Hepatic stellate cell (primary cell): ENCODE measurements at places on chromosomes 7 and 10.

DNA sequence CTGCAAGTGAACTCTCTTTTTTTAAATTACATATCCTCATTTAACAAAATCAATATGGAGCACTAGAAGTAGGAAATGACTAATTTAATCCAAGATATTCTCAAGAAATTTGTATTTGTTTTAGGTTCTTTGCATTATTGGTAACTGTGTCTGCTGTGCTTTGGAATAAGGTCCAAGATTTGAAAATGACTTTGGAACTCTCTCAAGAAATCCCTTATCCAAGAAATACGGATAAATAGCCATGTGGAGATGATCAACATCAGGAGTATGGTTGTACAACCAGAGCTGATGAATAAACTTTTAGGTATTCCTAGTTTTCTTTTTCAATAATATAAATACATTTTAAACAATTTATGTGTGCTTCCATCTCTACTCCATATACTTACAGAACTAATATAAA lies 279.9 kb upstream of the SEMA3C start:
- DNase-seq: no peak

DNA sequence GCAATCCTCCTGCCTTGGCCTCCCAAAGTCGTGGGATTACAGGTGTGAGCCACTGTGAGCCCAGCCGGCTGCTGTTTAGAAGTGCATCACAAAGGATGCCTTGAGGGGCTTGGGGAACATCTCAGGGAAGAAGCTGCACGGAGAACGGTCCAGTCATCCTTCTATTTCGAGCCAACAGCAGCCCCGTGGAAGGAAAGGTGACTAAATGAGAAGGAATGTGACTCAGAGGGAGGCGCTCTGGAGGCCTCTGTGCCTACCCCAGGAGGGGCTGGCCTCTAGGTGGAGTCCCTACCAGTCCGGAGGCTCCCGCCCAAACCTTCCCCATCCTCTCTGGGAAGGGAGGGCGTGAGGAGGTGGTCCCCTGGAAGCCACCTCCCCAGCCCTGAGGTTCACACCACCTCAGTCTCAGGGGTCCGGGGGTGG lies 76.2 kb downstream of the CTBP2 start:
- DNase-seq: peak; percentile 97

DNA sequence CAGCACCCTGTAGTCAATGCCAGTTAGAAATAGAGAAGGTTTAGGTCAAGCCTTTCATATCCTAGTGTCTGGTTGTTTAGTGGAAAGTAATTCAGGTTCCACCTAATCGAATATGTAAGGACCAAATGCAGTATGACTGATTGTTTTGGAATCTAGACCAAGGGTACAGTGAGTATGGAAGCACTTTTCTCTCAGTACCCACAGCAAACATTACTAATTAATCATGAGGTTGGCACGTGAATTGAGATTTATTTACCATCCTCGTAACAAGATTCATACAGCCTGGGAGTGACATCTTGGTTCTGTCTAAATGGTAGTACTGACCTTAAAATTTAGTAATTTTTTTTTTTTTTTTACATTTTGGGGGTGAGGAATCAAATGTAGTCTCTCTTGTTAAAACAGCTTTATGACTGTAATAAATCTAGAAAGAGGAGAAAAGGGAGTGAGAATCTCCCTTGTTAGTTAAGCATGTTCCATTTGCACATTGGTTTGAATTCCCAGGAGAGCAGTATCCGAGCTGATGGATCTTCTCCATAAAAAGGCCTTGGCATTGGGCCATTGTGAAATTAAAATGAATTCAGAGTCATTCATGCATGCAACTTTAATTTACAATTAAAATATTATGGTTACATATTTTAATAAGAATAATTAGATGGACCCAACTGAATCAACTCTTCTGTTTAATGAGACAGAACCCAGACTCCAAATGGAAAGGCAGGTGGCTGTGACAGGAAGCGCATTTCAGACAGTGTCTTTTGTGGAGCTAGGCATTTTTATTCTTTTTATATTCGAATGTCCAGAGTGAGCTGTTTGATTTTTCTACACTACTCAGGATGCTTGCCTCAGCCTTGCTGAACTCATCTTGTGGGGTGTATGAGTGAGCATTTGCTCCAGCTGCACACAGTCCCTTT lies 57.6 kb downstream of the SNX10 start:
- DNase-seq: no peak

- no peak for DNase-seq
These were observed 190.8 kb upstream of the TMEM196 start for GRCh38 chr7:19964246-19964645.

DNA sequence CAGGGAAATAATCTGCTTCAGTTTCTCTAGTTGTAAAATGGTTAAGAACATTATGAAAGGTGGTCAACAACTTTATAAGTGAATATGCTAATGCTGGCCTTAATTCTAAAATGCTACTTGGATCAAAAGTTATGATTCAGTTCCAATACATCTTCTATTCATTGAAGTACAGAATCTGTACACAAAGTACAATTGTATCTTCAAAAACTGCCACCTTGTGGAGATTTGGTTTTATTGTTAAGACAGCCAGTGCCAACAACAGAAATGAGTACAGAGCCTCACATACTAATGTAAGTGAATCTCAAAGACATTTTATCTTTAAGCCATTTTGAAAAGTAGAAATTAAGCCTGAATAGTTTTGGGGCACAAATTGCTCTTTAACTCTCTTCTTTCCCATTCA lies 194.0 kb downstream of the CFTR start:
- DNase-seq: peak; percentile 12

DNA sequence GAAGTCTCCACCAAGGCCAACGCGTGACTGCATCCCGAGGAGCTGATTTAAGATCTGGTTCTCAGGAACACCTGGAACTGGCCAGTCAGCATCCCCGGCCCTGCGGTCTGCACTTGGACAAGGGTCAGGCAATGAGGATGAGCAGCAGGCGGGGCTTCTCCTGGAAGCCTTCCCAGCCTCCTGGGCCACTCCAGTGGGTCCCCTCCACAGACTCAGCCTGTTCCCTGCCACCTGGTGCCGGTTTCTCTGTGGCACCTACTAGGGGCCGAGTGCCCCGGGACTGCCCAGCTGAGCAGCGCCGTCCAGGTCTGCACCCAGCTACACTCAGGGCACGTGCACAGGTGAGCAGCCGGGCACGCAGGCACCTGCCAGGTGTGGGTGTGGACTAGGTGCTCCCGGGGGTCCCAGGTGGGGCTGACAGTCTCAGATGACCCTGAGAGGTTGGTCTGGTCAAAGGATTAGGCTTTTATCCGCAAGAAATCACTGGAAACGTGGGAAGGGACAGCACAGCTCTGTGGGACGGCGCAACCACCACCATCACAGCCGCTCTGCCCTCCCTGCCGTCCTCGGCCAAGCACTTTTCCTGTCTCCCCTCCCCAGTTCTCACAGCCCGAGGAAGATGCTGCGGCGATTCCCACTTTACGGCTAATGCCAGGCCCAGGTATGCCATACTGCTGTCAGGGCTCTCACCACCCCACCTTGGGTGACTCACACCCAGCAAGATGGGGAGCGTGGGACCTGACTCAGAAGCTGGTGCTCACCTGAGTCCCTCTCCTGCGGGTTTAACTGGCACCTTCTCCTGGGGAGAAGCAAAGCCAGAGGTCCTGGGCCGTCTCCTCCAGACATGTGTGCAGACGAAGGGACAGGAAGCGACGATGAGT lies 166.0 kb downstream of the RNF216 start:
- no peak for DNase-seq

DNA sequence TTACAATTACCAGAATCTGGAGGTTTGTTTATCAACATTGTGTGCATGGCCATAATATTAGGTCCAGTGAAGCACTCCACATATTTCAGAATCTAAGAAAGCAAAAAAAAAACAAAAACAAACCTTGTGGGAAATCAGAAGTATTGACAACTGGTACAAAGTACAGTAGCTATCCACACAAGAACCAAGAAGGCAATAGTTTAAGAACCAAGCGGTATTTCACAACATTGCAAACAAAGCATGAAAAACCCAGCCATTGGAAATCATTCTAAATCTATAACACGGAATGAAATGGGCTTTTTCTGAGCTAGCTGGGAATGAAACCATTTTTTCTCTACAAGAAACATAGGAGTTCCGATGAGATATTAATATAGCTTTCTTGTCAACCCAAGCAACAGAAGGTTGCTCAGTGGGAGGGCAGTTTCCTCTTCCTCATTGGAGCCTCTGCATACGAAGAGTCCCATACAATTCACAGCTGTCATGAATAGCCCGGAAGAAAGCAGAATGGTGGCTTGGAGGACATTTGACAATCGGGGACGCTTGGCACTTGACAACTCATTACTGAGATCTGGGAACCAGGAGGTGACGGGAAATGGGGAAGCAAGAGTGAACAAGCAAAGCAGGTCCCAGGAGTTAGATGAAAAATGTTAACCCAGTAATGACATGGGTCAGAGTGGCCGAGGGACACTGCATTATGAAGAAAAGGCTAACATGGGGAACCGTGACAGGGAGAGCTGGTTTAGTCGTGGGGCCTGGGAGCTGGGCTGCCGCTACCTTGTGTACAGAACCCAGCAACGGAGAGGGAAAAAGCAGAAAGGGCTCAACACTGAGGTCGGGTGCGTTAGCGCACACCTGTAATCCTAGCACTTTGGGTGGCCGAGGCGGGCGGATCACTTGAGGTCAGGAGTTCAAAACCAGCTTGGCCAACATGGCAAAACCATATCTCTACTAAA lies 7.8 kb downstream of the PHYH start:
- no peak for DNase-seq

DNA sequence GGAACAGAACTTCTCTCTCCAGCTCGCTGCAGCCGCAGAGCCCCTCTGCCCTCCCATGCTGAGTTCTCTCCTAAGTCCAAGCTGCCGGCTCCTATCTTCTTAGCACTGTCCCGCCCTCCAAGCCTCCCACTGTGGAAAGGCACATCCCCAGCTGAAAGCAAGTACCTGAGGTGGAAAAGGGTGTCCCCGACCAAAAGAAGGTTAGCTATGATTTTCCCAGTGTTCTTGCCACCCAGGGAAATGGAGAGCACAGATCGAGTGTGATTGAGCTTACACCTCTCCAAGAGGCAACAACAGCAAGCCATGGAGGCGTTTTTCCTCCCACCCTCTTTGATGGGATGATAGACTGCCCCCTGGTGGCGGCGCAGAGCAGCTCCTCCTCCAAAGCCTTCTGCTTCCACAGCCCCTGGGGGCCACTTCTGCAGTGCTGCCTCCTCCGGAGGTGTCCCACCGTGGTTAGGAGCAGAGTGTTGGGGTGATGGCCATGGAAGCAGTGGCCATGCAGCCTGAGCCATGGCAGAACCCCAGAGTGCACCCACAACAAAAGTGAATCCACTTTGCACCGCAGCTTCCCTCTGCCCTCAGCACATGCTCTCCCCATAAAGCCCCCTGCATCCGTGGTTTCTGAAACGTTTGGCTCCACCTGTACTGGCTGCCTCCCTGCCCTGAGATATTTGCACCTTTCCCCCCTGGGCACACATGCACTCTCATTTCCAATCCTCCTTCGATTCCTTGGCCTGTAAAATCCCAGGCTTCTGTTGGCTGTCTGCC lies 143.1 kb upstream of the STK17A start:
- peak; percentile 60 for DNase-seq

GRCh38 chr10:12907656-12908055 lies 93.9 kb downstream of the CCDC3 start:
- no peak for DNase-seq

- no peak for DNase-seq
These were observed 70.2 kb upstream of the PPP2R2D start for GRCh38 chr10:131830446-131831130.

DNA sequence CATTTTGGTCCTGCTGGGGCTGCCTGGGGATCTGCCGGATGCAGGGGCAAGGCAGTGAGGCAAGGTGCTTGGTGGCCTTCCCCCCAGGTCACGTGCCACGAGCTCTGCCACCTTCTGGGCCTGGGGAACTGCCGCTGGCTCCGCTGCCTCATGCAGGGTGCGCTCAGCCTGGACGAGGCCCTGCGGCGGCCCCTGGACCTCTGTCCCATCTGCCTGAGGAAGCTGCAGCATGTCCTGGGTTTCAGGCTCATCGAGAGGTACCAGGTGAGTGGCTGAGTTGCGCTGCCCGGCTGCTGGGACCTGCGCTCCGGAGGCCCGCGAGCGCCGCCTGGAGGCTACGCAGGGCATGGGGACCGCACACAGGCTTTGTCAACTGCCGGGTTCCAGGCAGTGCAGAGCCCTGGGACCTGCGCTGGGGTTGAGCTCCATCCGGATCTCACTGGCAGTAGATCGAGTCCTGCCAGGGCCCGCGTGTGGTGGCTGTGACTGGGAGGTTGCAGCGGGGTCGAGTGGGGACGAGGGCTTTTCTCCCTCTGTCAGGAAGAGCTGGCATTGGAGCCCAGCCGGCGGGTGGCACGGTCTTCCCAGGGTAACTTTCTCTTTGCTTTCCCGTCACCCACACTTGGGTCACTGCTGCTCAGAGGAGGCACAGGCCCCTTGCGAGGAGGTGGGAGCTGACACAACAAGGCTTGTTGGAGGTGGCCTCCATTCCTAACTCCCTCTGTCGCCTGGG lies 21.7 kb downstream of the AMZ1 start:
- no peak for DNase-seq

GRCh38 chr10:48551861-48552591 lies 52.8 kb downstream of the ARHGAP22 start:
- DNase-seq: peak; percentile 68

DNA sequence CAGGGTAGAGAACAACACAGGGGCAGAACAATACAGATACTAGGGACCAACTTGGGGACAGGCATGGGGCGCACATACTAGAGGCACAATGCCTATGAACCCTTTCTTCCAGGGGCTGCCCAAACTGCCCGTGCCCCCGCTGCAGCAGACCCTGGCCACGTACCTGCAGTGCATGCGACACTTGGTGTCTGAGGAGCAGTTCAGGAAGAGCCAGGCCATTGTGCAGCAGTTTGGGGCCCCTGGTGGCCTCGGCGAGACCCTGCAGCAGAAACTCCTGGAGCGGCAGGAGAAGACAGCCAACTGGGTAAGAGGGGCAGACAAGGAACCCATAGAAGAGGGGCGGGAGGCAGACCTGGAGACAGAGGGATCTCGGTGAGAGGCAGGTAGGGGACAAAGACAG lies 5.8 kb downstream of the CHAT start:
- no peak for DNase-seq

- DNase-seq: no peak
These were observed 382.5 kb upstream of the KIAA1217 start for GRCh38 chr10:23826421-23826820.

GRCh38 chr7:47897831-47898230 lies 50.4 kb downstream of the PKD1L1 start:
- DNase-seq: no peak

GRCh38 chr10:7438196-7438986 lies 27.6 kb upstream of the SFMBT2 start:
- DNase-seq: no peak

GRCh38 chr7:54946764-54947163 lies 72.1 kb upstream of the EGFR start:
- DNase-seq: no peak

DNA sequence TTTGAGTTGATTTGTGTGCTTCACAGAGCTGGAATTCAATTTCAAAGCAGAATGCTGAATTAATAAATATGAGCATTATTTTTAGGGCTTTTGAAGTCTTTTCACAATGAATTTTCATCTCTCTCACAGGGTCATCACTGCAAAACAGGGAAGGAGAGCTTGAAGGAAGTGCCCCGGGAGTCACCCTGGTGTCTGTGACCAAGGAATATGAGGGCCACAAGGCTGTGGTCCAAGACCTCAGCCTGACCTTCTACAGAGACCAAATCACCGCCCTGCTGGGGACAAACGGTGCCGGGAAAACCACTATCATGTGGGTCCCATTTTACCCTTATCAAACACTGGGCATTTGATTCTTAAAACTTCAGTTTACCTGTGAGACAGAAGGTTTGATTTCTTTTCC lies 217.7 kb downstream of the ABCA13 start:
- no peak for DNase-seq
